ENCODE measurements at places on chromosomes 12 and 14.

DNA sequence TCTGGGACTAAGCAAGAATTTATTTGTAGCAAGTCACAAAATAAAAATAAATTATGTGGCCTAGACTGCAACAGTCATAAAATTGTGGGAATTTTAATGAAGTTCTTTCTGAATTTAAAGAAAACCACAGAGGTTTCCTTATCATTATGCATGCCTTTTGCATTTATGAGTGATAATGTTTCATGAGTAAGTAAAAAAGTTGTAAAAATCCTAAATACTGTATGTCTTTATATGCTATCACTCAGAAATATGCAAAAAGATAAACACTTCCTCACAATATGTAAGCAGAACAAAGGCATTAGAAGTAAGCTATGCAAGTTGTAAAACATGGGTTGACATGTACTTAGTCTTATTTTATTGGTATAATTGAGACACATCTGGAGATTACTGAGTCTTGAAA, 239.4 kb upstream of the PDE3A start:
- DNase-seq = no peak

DNA sequence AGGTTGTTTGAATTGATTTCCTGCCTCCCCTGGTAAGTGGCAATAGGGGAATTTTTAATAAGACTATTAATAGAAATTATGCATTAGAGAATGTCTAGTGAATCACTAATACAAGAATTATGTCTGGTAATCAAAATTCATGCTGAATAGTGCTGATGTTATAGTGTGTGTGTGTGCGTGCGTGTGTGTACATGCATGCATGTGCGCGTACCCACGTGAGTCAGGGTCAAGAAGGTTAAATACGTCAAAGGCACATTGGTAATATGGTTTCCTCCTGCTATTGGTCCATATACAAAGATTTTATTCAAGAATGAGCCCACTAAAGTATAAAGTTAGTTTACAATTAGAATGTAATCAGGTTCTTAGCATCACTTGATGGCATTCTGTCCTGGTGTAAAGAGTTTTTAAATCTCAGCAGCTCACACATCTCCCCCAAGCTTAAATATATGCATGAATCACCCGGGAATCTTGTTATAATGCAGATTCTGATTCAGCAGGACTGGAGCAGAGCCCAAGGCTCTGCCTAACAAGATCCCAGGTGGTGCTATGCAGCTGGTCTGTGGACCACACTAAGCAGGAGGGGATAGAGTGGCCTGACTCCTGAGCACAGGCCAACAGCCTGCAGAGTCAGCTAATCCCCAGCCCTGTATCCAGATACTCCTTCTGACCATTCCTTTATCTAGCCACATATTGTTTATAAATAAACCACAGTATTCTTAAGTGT, 43.9 kb downstream of the TTC9 start:
- DNase-seq = no peak

- no peak for DNase-seq
Observed at GRCh38 chr12:58159941-58160340, 218.6 kb downstream of the ATP23 start.

DNA sequence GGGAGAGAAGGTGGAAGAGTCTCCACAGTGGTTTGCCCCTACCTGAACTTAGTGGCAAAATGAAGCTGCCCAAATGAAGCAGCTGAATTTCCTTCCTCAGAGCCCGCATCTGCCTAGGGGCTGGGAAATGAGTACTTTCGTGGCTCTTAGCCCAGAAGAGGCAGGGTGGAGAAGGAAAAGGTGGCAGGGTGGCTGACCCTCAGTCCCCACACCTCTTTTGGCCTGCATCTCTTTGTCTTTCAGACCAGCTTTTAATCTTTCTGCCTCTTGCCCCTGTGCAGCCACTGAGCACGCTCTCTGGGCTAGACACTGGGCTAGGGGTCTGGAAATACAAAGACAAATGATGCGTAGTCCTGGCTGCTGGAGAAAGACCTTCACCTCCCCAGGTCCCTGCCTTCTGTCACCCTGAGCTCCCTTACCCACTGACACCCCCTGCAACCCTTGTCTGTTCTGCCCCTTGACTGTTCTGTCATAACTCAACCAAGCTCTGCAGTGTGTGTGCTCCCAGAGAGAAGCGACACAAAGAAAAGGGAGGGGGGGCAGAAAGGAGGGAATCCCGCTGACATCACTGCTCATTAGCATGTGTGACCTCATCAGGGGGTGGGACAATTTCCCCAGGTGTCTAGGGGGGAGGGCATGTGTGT, 371 bp upstream of the REM2 start:
- no peak for DNase-seq

- DNase-seq = no peak
Observed at GRCh38 chr12:55687746-55688145, 20.0 kb downstream of the ITGA7 start.

Data from kidney epithelial cell (primary cell).